HEK293T (cell line): ENCODE measurements at places on chromosomes 7 and 10.

- peak; percentile 51 for DNase-seq
Measured at GRCh38 chr10:17453373-17454091, 863 bp downstream of the ST8SIA6 start.

DNA sequence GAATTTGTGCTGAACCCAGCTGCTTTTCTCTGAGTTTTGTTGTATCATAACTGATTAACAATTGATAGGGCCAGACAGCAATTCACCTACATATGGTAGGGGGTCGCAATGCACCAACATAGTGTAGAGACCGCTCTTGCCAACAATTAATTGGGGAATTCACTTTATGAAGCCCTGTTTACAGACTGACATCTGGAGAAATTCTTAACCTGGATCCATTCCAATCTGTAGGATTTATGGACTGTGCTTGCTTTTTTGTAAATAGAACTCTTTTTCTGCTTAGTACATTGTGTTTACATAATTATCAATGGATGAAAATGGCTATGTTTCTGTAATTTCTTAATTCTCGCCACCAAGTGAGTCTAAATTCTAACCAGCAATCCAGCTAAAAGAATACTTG, 311.7 kb upstream of the BMPER start:
- no peak for DNase-seq

GRCh38 chr7:99465421-99465768, 572 bp downstream of the ATP5MF start:
- no peak for DNase-seq

DNA sequence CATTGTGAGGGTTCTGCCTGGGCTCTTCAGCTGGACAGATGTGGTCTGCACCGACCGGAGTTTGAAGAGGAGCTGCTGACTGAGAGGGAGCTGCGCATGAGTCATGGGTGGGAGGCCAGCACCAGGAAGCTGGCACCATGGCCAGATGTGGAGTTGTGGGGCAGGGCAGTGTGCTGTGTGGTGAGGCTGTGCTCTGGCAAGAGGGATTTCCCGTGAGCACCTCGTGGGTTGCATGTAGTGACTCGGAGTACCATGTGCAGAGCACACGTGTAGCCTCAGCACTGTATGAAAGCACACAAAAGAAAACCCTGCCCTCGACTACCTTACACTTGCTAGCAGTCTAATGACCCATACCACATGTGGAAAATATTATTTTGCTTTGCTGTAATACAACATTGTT, 103.4 kb downstream of the WNT2 start:
- no peak for DNase-seq

GRCh38 chr7:139482122-139482521, 1.4 kb downstream of the KLRG2 start:
- no peak for DNase-seq
